ENCODE measurements at places on chromosomes 11 and 22.

DNA sequence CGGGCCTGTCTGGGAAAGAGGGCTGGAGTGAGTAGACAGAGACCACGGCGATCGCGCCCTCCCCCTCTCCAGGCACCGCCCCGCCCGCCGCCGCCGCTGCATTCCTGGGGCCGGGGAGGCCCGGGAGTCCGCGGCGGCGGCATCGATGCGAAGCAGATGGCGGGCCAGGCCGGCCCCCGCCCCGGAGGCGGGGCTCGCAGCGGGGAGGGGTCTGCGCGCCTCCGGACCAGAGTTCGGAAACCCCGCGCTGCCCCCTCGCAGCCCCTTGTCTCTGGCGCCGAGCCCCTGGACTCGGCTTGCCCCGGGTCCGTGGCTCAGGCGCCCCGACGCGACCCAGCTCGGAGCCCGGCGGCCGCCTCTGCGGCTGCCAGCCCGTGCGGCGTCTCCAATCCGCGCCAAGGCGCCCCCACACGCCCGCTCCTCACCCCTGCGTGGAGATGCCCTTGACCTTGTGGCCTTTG, 1.3 kb downstream of the SCARF2 start:
- no peak for DNase-seq

- DNase-seq = no peak
Observed at GRCh38 chr11:95245038-95245437, 14.0 kb upstream of the SESN3 start.

DNA sequence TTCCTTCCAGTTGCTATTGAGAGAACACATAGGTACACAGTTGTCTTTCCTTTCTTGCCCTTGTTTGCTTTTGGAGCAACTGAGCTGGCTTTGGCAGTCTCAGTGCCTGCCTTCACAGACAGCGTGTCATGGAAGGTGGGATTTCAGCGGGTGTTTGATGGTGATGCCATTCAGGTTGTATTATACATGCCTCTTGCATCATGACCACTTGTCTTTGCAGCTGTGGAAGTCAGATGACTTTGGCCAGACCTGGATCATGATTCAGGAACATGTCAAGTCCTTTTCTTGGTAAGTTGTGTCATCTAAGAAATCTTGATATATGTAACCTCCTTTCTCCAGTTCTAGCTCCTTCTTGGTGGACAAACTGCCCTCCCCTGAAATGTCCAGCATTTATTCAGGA, 37.1 kb upstream of the SORL1-AS1 start:
- DNase-seq = no peak

GRCh38 chr11:68326334-68327215, 14.2 kb downstream of the LRP5 start:
- DNase-seq = peak; percentile 69

- no peak for DNase-seq
Observed at GRCh38 chr11:109858152-109858551, 235.0 kb upstream of the ZC3H12C start.

DNA sequence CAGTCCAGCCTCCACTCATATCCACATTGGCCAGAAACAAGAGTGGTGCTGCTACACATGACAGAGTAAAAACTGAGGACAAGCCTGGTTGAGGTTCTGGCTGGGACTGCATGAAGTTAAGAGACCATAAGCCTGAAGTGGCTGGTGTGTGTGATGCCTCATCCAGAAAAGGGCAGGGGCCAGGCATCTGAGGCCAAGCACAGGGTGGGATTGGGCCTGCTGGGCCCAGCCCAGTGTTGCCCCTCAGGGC, 25.3 kb downstream of the ARVCF start:
- DNase-seq = no peak

- DNase-seq = no peak
Observed at GRCh38 chr22:48677168-48677520, 1150.5 kb downstream of the BRD1 start.

DNA sequence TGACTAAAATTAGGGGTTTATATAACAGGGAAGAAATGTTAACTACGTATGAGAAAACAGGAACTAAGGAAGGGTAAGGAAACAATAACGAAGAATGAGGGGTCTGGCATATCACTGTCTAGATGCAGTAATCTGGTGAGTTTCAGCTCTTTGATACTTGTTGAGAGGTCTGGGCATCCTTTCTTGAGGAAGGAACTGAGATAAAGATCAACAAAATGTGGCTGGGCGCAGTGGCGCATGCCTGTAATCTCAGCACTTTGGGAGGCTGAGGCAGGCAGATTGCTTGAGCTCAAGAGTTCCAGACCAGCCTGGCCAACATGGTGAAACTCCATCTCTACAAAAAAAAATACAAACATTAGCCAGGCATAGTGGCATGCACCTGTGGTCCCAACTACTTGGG, 2.7 kb downstream of the DCDC1 start:
- no peak for DNase-seq

GRCh38 chr11:329886-330253, 9.2 kb upstream of the IFITM3 start:
- peak; percentile 28 for DNase-seq

GRCh38 chr11:45655347-45655756, 10.1 kb downstream of the CHST1 start:
- peak; percentile 80 for DNase-seq

DNA sequence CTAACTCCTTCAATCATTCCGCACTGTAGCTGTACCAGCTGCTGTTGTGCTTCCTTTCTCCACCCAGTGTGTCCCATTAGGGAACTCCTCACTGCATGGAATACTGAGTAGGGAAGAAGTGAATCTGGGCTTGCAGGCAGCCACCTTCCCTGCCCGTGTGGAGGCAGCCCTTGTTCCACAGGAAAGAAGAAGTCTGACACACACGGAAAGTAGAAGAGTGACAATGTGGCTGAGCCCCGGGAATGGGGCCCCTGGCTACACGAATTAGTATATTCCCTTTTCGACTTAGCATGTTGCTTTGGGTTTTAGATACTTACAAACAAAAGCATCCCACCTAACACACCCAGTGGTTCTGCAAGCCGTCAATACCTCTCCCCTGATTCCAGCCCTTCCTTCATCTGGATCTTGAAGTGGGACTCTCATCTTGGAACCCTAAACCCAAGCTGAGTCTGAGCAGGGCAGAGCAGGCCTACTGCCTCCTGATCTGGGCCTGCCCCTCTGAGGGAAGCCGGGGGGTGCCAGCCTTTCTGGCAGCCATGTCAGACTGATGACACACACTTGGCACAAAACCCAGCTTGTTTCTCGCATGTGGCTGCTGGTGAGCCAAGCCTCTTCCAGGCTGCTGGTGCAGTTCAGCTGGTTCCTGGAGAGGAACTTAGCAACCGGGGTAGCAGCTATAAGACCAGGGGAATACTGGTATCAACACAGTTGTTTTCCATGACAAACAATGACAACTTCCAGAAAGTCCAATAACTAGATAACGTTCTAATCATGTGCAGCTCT, 71.6 kb downstream of the C11orf58 start:
- no peak for DNase-seq

DNA sequence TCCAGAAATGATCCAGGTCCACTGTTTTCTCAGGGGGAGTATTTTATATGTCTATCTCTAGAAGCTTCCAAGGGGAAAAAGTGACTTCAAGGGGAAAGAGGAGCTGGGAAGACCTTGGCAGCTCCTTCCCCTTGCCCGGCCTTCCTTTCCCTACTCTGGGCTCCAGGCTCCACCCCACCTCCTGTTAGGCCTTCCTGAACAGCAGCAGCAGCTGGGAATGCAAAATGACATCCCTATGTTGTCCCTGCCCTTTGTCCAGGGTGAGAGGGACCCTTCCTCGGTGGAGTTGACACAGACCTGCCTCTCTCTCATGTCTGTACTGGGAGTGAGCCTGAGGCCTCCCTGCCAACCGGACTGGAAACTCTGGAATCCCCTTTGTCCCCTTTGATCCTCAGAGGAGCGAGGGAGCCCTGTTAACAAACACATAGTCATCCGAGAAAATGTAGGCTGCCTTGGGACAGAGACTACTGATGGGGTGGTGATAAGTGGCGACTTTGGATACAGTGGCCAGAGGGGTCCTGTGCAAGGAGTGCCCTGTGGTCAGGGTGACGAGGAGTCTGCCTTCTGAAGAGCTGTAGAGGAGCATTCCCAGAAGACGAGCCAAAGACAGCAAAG, 9.0 kb upstream of the MALAT1 start:
- DNase-seq = peak; percentile 83

GRCh38 chr11:68903288-68904247, at the start of the genes IGHMBP2 and MRPL21:
Gene IGHMBP2, plus strand, starts transcription at chr11:68903891. Its CDS starts 62 bp downstream, at chr11:68903953.
Gene MRPL21, minus strand, starts transcription at chr11:68903832. Its CDS starts 22 bp downstream, at chr11:68903810.
- DNase-seq = peak; percentile 89

DNA sequence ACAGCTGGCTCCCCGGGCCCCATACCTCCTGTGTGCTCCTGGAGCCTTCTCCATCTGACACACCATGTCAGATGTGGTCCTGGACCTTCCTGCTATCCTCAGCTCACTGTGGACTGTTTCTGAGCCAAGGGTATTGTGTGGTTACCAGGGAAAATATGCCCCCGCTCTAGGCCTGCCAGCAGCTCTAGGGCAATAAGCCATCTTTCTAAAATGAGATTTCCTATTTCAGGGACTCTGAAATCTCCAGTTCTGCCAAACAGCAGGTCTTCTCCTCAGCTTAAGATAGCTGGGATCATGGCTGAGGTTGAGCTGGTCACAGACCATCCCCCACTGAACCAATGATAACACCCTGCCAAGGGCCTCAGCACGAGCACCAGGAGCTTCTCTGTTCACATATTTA, 227.6 kb downstream of the ST3GAL4 start:
- DNase-seq = no peak

DNA sequence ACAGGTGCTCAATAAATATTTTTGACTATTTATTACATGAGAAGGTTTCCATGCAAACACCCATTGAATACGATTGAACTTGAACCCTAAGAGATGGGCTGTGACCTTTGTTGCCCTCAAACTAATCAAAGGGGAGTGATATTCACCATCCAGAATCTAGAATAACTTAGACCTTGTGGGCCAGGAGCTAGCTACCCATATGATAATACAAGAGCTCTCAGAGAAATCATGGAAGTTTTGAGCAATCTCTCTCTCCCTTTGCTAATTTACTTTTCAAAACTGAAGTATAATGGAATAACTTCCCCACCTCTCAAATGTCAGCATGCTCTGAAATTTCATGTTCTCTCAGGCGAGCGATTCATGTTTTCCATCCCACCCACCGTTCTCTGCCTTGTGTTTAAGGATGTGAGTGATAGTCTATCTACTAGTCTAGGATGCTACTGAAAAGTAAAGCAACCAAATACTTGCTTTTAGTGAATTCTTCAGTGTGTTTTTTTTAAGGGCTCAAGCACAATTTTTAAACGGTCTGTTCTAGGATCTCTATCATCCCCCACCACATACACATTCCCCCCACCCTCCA, 33.3 kb downstream of the BARX2 start:
- no peak for DNase-seq

DNA sequence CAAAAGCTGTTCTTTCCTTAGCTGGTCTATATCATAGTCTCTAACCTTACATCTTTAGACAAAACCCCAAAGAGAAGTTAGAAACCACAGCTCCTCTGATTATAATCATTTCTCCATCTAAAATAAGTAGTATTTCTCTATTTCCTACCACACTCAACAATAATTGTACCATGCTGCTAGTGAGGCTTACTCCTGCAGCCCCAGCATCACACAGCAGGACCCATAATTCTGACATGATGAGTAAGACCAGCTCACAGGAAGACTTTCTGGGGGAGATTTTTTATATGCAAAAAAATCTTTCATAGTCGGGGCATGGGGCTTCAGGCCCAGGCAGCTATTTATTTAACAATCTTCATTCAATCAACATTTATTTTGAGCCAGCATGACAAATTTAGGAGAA, 441.6 kb downstream of the DYNC2H1 start:
- DNase-seq = no peak
